ENCODE measurements at places on chromosomes 2 and 18.
A peak's percentile ranks its signal among the peaks of the same experiment; 100 is the strongest.

GRCh38 chr2:3630631-3631030 is 27.4 kb upstream of the ALLC start:
- DNase-seq, result no peak

DNA sequence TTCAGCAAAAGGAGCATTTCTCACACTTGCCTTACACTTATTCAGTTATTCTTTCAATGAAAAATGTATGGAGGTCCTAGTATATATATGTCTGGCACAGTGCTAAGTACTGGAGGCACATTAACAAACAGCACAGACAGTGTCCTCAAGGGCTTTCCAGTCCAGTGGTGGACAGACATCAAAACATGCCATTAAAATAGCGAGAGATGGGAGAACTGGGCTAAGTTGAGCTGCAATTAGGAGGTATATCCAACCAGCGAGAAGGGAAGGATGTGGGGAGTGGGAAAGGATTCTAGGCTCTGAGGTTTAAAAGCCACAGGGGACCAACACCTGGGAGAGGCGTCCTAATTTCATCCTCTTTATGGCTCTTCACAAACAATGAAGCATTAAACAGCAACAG is 127.5 kb upstream of the TTC39C start:
- DNase-seq, result no peak

- DNase-seq, result no peak
Observed at GRCh38 chr2:69535817-69536241, 98.6 kb upstream of the NFU1 start.

DNA sequence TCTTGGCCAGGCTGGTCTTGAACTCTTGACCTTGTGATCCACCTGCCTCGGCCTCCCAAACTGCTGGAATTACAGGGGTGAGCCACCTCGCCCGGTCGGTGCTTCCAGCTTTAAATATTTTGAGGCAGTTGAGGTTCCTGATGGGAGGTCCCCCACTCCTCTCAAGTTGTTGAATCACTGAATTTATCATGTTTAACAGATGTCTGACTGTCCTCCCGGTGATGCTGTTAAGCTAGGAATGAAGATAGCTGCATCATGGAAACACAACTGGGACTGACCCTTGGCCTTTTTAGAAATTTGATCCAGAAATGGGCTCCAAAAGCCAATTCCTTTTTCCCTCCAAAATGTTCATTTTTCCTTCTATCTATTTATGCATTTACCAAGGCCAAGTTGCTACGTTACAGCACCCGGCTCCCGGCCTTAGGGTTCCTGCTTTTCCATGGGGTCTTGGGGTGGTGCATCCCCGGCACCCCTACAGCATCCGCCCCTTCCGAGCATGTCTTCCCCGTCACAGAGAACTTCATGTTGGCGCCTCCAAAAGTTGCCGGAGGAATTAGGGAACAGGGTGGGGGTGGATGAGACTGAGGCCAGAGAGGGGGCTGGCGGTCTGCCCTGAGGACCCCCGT is 43.9 kb downstream of the PAX8 start:
- DNase-seq, result no peak

DNA sequence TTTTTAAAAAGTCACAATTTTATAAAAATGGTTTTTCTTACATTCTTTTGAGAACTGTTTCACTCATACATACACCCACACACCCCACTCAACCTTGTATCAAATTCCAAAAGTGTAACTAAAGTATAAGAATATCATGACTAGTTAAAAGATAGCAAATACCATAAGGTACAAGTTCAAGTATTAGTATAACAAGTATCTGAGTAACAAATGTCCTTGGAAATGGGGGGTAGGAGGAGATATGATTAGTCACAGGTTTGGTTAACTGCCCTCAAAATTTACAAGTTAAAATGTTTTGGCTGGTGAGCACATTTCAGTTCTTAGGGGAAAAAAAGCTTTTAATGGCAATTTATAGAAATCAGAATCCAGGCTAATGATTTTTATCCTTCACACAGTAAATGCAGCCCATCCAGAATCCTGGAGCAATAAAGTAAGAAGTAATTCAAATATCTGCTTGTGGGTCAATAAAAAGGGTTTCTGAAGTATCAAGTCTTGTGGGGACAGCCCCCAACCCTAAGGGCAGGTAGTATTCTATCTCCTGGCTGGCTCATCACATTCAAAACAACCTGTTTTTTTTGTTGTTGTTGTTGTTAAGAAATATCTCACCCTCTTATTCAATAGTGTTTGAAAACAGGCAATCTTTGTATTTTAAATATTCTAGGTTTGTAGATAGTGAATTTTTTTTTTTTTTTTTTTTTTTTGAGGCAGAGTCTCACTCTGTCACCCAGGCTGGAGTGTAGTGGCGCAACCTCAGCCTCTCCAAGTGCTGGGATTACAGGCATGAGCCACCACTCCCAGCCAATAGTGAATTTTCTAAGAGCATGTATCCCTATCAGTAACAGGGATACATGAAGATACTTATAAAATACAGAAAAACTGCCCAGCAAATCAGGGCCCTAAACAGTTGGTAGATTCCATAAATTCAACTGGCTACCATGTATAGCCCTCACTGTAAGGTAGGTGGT is 14.5 kb downstream of the IAH1 start:
- no peak for DNase-seq

DNA sequence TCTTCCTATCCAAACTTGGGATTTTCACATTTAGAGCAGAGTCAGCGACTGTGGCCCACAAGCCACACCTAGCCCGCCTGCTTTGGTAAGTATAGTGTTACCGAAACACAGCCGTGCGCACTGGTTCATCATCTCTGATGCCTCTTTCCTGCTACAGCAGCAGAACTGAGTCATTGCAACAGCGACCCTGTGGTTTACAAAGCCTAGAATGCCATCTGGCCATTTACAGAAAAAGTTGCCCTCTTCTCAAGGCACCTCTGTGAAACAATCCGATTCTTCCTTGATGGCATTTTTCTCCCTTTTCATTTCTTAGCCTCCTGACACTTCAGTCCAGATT is 10.7 kb upstream of the IAH1 start:
- peak; percentile 97 for DNase-seq

DNA sequence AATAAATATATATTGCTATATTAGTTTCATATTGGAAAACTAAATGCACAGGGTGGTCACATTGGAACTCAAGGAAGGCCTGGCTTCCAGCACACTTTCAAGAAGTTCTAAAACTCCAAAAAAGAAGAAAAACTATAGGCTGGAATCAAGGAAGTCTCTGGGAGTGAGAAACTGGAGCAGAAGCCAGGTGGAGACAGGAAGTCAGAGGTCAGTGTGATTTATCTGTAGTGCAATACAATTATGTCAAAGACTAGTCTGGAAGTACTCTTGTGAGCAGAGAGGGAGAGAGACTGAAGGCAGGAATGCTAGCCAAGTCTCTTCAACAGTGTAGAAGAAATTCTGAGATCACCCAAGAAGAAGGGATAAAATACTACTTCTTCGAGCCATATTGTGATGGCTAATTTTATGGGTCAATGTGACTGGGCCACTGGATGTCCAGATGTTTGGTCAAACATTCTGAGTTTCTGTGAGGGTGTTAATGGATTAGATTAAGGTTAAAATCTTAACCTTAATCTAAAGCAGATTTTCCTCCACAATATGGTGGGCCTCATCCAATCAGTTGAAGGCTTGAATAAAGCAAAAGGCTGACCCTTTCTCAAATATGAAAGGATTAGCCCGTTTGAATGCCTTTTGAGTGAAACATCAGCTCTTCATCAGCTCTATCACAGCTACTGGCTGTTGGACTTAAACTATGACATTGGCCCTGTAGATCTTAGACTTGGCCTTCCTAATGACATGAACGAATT is 208.0 kb downstream of the TDRD15 start:
- DNase-seq, result no peak

- DNase-seq, result no peak
Observed at GRCh38 chr18:55515214-55515613, 72.8 kb downstream of the TCF4 start.

DNA sequence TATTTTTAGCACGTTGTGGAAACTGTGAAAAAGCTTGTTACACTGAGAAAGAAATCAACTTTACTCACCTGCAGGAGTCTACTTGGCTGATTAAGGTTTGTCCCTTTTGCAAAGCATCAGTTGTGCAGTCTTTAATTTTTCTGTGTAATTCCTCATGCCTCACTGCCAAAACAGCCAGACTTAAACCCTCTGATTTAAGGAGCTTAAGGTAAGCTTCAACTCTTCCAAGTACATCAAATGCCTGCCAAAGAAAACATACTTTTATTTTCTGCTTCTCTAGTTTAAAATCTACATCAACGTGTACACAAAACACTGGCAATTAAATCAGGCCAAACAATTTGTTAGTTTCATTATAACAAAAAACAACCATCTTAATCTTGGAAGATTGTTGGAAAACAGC is 98.0 kb upstream of the TTN start:
- no peak for DNase-seq

GRCh38 chr2:157672129-157672528 is 43.5 kb upstream of the ACVR1C start:
- no peak for DNase-seq

GRCh38 chr2:231394211-231395141 is 1.0 kb upstream of the B3GNT7 start:
- DNase-seq, result no peak

- no peak for DNase-seq
Observed at GRCh38 chr2:226798422-226799210, 1.0 kb downstream of the IRS1 start.

- DNase-seq, result peak; percentile 45
Observed at GRCh38 chr18:62450546-62451410, 72.0 kb upstream of the ZCCHC2 start.

- no peak for DNase-seq
Observed at GRCh38 chr2:71614976-71615766, 161.8 kb downstream of the DYSF start.

GRCh38 chr18:26506012-26506411 is 42.3 kb downstream of the KCTD1 start:
- no peak for DNase-seq

- no peak for DNase-seq
Observed at GRCh38 chr2:189309331-189309730, 129.8 kb upstream of the COL5A2 start.

All from NCI-H1694 (cell line).